Femur (tissue), 1 donor: ENCODE measurements at places on chromosomes 3 and 15.

GRCh38 chr15:39059917-39060316, 495.3 kb upstream of the RASGRP1 start:
- DNase-seq: no peak

DNA sequence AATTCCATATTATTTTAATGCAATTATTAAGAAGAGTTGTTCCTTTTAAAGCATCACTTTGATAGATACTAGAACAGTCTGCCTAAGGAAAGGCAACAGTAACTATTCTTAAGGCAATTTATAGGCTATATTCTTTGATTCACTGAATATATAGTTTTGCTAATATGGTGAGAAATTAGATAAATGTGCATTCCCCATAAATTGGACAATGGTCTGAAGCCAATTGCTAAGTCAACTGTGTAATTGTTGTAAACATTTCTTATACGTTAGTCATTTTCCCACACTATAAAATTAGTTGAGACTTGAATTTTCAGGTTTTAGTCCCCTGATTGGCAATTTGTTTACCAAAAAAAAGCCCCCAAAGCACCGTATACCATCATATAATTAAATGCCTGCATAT, 263.0 kb upstream of the NECTIN3 start:
- DNase-seq: no peak

- DNase-seq: peak; percentile 44
Measured at GRCh38 chr3:190326930-190327329, 4.7 kb upstream of the CLDN1 start.

- no peak for DNase-seq
Measured at GRCh38 chr3:141415953-141416352, 47.6 kb downstream of the ZBTB38 start.

DNA sequence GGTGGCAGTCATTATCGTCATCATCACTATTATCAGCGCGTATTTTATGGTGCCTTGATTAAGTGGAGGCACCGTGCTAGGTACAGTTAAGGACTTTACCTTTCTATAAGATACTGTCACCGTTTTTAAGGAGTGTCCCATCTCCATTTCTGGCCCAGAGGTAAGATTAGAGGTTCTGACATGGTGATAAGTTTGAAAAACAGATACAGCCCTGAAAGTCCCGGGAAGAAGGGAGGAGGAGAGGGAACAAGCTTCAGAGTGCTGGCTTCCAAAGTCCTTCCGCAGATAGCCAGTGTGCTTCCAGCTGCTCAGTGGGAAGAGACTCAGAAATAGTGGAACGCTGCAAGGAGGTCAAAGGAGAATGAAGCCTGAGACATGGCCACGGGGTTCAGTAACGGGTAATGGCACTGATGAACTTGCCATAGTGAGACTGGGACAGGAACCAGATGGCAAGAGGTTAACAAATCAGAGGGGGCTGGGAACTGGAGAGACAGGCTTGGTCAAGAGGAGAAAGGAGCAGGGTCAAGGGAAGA, 9.1 kb upstream of the TM4SF4 start:
- no peak for DNase-seq

DNA sequence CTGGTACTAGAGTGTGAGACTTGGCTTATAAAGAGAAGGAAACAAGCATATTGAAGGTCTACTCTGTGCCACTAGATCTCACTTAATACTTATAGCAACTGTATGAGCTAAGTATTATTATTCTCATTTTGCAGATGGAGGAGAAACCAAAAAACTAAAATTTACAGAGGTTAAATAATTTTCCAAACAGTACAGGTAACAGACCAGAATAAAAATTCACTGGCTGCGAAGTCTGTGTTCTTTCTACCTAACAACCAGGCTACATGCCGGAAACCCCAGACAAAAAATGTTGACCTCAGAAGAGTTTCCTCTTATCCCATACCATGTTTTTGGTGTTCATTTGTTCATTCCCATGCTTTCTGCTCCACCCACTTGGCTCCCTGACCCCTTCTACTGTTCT, 46.6 kb downstream of the CMSS1 start:
- DNase-seq: no peak

DNA sequence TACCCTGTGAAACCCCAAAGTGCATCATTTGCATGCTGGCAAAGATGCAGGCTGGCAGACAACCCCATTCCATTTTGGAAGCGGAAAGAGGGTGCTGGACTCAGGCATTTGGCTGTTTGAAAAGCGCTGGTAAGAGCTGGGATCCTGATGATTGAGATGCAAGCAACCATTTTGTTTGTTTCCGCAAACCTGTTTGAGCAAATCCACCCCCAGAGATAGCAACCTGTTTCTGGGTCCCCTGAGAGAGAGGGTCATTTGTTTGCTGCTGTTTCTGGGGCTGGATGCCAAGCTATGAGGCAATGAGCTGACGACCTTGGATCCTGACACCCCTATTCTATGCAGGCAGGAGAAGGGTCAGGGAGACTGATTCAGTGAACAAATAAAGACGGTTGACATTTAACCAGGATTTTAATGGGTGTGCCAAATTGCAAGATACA, 9.8 kb downstream of the SLC6A1 start:
- DNase-seq: no peak

GRCh38 chr3:159721324-159721723, 267.3 kb upstream of the IL12A start:
- no peak for DNase-seq

DNA sequence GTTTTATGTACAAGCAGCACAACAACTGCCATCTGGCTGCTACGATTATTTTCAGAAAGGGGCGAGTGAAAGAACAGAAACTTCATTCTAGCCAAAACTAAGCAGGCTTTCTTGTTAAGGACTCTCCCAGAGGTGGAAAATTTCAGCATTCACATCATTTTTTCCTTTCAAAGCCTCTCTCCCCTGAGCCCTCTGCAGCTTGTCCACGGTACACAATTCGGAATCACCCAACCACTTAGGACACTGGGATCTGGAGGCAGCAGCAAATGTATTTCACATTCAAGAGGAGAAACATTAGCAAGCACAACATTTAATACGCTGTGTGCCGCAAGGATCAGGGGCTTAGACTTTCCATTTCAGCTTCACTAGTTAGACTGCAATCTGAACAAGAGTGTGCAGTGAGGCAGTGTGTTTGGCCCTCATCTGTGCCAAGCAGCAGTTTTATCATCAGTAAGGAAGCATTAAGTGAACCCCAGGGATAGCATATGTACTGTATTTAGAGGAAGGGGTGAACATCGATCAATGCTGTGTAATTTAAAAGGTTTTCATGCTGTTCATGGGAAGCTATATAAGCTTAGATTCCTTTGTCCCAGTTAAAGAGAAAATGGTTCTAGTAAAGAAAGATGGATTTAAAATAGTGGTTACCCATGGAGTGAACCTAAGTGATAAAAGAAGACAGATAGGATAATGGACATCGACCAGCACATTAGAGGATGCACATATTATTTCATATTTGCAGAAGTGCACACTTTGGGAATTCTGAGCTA, 504.9 kb downstream of the TBL1XR1 start:
- DNase-seq: peak; percentile 40

- no peak for DNase-seq
Measured at GRCh38 chr3:194976874-194977273, 291.2 kb downstream of the FAM43A start.

GRCh38 chr3:28940530-28940929, 340.3 kb upstream of the RBMS3 start:
- peak; percentile 60 for DNase-seq

GRCh38 chr3:50642382-50642781, 25.4 kb downstream of the MAPKAPK3 start:
- DNase-seq: no peak

DNA sequence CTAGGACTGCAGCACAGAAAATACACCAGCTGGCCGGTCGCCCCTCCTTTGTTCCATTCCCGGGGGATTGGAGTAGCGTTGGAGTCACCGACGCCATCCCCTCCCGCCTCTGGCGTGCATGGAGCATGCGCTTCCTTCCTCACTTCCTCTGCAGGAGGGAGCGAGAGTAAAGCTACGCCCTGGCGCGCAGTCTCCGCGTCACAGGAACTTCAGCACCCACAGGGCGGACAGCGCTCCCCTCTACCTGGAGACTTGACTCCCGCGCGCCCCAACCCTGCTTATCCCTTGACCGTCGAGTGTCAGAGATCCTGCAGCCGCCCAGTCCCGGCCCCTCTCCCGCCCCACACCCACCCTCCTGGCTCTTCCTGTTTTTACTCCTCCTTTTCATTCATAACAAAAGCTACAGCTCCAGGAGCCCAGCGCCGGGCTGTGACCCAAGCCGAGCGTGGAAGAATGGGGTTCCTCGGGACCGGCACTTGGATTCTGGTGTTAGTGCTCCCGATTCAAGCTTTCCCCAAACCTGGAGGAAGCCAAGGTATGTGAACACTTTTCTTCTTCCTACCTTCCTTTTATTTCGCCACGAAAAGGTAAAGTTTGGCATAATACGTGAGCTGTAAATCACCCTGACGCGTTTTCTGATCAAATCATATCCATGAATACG, at the start of gene SCG3:
Gene SCG3, plus strand, starts transcription at position 201 of the 661 bp plus-strand sequence. Its CDS starts 253 bp downstream, at position 454.
- DNase-seq: peak; percentile 86

- no peak for DNase-seq
Measured at GRCh38 chr3:14962762-14963161, 15.4 kb downstream of the NR2C2 start.

DNA sequence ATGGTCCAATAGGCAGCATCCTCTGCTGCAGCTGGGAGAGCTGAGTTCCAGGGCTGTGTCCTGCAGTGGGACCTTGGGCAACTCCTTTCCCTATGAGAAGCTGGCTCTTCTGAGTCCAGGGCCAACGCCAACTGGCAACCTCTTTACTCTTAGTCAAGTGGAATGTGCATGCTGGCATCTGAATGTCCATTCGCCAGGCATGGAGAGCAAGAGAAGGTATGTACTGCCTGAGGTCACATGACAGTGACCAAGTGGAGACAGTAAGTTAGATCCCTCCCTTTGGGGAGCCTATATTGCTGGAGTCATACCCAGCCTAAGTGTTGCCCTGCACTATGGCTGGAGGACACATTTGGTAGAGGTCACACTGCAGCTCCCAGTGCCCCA, 12.1 kb downstream of the HEMK1 start:
- DNase-seq: no peak

DNA sequence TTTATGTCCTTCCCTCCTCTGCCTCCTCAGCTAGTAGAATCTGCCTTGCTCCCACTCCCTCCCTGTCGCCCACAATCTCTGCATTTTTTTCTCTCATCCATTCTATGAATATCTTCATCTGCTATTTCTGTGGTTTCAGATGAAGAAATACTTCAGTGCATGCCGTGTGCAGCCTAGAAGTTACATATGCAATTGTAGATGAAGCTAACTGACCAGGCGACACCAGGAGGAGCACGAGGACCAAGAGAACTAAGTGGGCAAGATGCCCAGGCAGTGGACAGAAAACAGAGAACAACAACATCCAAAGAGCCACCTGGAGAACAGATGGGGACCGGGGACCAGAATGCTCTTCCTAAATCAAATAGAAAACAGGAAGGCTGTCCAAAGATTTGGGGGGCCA, 121.4 kb upstream of the ATP11B start:
- DNase-seq: no peak

DNA sequence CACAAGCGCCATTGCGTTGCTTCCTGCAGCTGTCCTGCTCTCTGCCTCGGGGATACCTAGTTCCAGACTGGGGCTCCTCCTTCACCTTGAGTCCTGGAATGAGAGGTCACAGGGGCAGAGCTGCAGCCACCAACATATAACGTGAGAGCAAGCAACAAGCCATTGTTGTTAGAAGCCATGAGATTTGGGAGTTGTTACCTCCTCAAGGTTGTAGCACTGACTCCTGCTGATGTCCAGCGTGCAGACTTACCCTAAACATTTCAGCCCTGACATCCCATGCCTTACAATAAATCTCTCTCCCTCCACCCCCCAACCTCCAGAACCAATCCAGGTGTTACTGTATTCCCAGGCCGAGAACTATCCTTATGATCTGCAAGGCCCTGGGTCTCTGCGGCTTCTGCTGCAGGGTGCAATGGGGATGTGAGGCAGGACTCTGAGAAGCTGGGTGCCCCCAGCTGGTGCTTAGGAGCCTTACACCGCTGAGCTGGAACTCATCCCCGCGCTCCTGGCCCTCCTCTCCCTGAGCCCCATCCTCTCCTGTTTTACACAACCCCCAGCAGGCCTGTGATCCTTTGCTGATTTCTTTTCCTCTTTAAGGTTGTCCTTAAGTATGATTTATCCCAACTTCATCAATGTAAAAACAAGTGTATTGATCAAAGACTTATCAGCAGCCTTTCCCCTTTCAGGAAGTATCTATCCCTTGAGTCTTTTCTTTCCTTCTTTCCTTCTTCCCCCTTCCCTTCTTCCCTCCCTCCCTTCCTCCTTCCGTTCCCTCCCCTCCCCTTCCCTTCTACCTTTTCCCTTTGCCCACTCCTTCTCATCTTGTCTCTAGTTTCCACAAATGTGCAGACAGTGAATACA, 84.2 kb upstream of the ABHD2 start:
- no peak for DNase-seq

- peak; percentile 43 for DNase-seq
Measured at GRCh38 chr15:70033529-70034140, 64.1 kb downstream of the TLE3 start.

DNA sequence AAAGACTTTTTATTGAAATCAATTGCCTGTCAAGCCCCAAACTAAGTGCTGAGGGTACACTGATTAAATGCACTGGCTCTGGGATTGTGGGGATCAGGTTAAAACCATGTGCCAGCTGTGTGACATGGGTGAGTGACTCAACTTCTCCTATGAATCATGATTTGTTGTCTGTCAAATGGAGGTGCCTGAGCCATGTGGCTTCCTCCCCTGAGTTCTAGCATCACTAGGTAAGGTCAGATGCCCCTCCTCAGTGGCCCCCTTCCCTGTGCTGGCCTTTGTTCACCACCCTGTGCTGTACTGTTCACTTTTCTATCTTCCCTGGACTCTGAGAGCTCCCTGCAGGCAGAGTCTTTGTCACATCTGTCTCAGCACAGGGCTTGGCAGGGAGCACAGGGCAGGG, 43.6 kb upstream of the ATP2B2 start:
- no peak for DNase-seq

DNA sequence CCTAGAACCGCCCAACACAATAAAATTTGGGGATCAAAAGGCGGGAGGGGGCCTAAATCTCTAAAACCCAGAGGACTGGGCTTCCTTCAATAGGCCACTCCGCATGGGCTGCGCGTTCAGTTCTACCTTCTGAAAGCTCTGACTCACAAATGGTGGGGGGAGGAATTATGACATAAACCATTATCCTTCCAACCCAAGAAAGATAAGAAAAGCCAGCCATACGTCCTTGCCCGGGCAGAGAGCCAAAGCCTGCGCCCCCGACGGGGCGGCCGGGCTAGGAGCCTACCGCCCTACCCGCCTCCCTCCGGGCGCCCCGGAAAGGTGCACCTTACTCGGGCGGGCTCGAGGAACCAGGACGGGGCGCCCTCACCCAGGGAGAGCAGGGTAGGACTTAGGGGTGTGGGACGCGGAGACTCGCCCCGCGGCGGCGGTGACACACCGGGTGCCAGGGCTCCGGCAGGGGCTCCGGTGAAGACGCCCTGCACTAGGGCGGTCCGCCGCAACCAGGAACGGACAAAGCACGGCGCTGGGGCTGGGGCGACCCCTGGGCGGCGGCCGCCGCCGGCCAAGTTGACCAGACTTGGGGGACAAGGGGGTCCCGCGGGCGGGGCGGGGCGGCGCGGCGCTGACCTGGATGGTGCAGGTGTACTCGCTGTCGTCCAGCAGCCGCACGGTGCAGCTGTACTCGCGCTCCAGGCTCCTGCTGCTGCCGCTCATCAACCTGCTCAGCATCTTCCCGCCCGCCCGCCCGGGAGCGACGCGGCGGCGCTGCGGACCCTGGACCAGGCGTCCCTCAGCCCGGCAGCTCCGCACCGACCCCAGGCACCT, 534 bp downstream of the FRMD5 start:
- peak; percentile 18 for DNase-seq

- DNase-seq: peak; percentile 48
Measured at GRCh38 chr3:132788301-132788671, 66.1 kb upstream of the NPHP3 start.

GRCh38 chr3:61864886-61865285, 303.5 kb downstream of the PTPRG start:
- no peak for DNase-seq

- no peak for DNase-seq
Measured at GRCh38 chr3:169383770-169384169, 279.7 kb downstream of the MECOM start.
